ENCODE measurements at places on chromosomes 11 and 22.

DNA sequence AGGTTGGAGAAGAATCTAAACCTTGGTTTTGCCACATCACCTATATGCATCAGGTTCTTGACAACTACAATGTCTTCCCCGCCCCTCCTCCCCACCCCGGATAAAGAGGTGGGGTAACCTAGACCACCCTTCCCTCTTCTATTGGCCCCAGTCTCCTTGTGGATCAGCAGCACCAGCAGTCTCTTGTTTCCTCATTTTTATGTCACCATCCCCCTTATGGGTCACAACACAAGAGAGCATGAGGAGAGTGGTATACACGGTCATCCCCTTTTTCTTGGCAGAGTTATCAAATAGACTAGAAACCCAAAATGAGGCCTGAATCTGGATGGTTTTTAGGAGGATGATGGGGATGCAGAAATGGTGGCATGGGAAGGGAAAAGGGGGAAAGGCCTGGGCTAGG, 1.2 kb downstream of the MS4A4E start:
- no peak for DNase-seq

DNA sequence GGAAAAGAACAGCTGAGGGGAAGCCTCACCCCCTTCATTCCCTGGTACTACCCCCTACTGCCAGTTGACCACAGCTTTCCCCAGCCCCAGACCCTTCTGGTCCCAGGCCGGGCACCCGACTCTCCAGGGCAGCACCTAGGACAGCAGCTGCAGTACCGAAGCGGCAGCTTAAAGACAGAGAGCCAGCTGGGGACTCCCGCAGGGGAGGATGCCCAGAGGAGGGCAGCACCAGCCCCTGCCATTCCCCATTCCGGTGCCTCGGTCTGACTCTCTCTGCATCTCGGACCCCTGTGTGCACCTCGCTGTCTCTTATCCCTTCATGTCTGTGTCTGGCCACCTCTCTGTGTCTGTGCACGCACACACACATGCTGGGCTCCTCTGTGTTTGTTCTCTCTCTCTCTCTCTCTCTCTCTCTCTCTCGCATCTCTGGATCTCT, 9.4 kb downstream of the IGSF9B start:
- peak; percentile 24 for DNase-seq

- no peak for DNase-seq
Observed at GRCh38 chr11:30174265-30175020, 56.4 kb upstream of the FSHB start.

DNA sequence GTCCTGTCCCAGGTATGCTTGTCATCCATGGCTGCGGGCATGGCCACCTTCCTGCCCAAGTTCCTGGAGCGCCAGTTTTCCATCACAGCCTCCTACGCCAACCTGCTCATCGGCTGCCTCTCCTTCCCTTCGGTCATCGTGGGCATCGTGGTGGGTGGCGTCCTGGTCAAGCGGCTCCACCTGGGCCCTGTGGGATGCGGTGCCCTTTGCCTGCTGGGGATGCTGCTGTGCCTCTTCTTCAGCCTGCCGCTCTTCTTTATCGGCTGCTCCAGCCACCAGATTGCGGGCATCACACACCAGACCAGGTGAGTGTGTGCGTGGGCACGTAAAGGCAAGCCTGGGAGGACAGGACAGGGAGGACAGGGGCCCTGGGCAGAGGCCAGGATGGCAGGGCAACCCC, 42.4 kb downstream of the SLCO2B1 start:
- no peak for DNase-seq

DNA sequence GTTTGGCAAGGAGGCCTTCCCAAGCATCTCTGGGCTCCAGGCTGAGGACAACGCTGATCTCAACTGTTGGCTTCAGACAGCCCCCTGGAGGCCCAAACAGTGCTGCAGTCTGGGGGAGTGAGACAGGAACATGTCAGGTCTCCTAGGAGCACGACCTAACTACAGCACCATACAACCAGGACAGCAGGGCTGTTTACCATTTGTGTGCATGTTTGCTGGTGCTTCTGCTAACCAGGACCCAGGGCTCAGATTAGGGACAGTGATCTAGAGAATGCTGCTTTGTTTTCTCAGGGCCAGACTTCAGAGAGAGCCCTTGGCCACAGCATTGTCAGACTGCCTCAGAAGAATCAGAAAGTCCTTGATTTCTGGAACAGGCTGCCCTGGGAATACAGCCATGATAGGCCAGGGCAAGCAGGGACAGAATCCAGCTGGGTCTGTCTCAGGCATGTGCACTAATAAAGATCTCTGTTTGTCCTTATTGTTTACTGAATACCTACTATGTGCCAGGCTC, 126.5 kb downstream of the VPREB1 start:
- no peak for DNase-seq

- no peak for DNase-seq
Observed at GRCh38 chr11:95306123-95306522, 75.1 kb upstream of the SESN3 start.

DNA sequence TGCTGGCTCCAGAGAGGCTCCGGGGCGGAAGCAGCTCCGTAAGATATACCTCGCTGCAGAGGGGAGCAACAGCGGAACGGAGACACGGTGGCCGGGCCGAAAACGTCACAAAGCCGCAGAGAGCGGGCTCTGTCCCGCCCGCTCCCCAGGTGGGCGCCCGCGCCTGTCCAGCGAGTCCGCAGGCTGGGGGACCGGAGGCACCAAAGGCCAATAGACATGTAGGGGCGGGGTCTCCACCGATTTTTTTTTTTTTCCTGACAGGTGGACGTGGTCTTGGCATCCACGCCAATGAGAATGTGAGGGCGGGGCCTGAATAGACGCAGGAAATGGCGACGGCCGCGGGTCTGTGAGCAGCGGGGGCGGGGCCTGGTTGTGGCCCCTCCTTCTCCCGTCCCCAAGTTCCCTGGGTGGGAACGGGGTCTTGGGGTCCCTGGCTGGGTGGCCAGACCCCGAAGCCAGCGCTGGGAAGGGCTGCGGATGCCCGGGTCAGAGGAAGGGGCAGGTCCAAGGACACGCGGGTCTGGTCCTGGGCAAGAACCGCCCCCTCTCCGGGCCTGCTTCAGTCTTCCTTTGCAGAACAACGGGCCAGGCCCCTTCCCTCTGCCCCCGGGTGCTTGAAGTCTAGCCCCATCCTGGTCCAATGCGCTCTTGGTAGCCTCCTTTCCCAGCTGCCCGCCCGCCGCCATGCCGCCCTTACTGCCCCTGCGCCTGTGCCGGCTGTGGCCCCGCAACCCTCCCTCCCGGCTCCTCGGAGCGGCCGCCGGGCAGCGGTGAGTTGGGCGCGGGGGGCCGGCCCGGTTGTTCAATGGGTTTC, at the start of gene DNAJC4:
TSS of gene DNAJC4 (plus strand) at position 378 of the 814 bp plus-strand sequence. CDS start at position 685, 307 bp downstream.
- DNase-seq, result peak; percentile 95

- DNase-seq, result no peak
Observed at GRCh38 chr11:70468256-70469195, 70.2 kb downstream of the CTTN start.

GRCh38 chr11:134406264-134407185, 5.5 kb downstream of the B3GAT1 start:
- no peak for DNase-seq

DNA sequence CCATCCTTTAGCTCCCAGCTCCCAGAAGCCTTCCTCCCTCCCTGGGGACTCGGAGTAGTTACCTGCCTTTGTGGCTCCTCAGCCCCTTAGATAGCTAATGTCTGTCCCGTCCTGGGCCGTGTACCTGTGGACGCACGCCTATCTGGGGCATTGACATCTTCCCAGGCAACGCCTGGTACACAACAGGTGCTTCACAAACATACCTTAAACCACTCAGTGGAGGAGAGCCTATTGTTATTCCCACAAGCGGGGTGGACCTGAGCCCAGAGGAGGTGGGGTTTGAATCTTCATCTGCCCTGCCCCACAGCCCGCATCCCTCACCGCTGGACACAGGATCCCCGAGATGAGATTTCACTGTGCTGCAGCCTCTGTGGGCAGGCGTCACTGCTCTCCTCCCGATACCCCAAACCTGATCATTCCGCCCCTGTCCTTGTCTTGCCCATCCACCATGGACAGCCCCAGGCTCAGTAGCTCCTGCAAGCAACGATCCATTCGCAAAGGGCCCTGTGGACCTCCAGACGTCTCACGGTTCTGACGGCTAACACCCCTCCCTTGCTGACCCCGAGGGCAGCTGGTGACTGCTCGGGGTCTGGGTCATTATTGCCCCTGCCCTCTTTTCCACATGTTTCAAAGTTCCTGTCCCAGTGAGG, 73.8 kb upstream of the SHISAL1 start:
- no peak for DNase-seq

DNA sequence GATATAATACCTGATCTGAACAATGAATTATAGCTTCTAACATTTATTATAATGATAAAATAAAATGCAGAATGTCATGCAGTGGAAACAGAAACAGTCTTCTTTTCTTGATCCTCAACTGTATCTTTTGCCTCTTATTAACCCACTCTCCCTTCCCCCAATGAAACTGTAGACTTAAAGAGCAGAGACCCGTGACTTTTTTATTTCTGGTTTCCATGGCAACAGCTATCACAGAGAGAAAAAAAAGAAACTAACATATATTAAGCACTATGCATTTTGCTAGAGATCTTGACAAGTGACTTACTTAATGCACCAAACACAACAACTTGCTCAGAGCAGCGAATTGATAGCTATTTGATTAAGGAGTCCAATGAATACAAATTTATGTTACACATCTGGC, 69.3 kb downstream of the RAB38 start:
- peak; percentile 13 for DNase-seq

DNA sequence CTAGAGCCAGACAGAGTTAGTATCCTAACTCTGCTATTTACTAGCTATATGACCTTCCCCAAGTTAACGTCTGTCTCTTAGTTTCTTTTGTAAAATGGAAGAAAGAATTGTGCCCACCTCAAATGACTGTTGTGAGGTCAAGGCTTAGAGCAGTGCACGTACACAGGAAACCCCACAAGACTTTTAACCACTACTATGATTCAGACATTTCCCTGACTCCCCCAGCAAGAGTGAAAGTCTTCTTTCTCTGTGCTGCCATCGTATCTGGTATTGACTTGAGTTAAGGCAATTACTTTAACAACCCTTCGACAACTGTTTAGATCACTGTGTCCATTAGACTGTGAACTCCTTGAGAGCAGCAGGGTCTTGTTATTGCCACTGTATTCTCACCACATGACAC, 2.6 kb upstream of the OR52W1 start:
- peak; percentile 38 for DNase-seq

DNA sequence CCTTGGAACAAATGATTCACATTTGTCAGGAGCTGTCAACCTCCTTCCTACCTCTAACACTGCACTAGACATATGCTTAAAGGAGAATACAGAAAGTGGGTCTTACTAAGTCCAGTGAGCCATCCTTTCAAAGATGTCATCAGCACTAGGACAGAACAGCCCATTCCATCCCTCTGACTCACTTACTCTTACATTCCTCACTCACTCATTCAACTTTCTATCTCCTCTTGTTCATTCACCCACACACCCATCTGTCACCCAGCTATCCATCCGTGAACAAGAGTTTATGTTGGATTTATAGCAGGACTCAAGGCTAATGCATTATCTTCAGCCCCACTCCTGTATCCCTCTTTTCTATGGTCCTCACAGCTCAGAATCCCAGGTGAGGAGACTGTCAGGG, 9.1 kb downstream of the INSC start:
- no peak for DNase-seq

DNA sequence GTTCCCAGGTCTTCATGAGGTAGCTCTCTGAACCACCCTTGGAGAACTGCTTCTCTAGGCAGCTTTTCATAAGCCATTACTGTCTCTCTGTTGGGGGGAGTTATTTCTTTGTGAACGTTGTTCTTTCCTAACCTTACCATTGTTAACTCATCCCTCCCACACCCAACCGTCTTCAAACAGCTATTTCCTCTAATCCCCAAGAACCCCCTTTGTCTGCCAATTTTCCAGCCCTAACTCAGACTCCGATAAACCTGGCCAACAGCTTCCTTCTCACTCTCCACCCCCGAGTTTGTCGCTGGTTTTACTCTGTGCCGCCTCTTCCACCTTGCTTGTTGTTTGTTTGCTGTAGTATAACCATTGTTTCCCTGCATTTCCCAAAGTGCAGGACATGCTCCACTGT, 131.5 kb downstream of the CCDC34 start:
- no peak for DNase-seq

- DNase-seq, result no peak
Observed at GRCh38 chr11:71305041-71305440, 52.7 kb upstream of the SHANK2 start.

DNA sequence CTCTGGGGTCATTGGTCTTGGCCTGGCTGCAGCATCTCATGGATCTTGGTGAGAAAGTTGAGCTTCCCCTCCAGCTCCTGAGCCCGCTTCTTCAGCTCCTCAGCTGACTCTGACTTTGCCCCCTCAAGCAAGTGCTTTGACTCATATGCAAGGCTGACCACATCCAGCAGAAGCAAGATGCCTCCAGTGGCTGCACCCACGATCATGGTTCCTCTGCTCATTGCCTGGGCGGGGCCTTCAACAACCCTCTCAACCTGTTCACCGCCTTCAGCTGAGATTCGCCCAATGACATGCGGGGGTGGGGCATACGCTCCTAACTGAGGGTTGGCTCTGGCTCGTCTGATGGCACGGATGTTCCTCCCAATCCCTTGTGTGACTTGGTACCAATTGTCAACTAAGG, 11.9 kb downstream of the APOL2 start:
- DNase-seq, result no peak

GRCh38 chr11:34278693-34279297, 79.0 kb downstream of the ABTB2 start:
- peak; percentile 53 for DNase-seq

GRCh38 chr22:29202212-29203192, 3.2 kb upstream of the EMID1 start:
- peak; percentile 98 for DNase-seq

GRCh38 chr22:28231441-28231840, 312.4 kb upstream of the PITPNB start:
- no peak for DNase-seq

DNA sequence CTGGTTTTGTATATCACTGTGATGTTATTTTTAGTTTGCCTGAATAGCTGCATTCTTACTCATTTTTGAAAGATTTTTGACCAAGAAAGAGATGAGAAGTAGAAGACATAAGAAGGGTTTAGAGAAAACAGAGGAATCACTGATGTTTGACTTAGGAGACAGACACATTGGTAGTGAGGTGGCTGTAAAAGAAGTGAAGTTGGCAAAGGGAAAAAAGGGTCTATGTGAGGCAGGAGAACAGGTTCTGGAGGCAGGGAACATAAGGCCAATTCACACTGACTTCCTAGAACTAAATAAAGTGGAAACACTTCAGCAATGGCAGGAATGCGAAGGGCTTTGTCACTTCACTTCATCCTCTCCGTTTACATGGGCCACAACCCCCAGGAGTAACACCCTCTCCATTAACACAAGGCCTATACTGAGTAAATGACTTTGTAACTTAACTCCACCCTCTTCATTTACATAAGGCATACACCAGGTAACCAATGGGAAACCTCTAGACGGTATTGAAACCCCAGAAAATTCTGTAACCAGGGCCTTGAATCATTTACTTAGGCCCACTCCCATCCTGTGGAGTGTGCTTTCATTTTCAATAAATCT, 36.5 kb downstream of the CTSC start:
- peak; percentile 82 for DNase-seq
